ENCODE measurements at places on chromosomes 3 and 15.

- DNase-seq = no peak
Observed at GRCh38 chr3:71077070-71077469, 506.5 kb downstream of the FOXP1 start.

- DNase-seq = no peak
Observed at GRCh38 chr3:88057630-88058305, 1.0 kb downstream of the CGGBP1 start.

DNA sequence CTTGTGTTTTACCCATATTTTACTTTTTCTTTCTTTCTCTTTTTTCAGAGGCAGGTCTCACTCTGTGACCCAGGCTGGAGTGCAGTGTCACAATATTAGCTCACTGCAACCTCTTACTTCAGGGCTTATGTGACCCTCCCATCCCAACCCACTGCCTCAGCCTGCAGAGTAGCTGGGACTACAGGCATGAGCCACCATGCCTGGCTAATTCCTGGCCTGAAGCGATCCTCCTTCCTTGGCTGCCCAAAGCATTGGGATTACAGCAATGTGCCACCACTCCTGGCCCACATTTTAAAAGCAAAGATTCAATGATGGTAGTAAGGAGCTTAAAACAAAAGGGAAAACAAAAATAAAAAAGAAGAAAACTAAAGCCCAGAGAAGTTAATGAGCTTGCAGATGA lies 11.1 kb upstream of the CDV3 start:
- no peak for DNase-seq

- no peak for DNase-seq
Observed at GRCh38 chr15:67066041-67066958, 898 bp downstream of the SMAD3 start.

DNA sequence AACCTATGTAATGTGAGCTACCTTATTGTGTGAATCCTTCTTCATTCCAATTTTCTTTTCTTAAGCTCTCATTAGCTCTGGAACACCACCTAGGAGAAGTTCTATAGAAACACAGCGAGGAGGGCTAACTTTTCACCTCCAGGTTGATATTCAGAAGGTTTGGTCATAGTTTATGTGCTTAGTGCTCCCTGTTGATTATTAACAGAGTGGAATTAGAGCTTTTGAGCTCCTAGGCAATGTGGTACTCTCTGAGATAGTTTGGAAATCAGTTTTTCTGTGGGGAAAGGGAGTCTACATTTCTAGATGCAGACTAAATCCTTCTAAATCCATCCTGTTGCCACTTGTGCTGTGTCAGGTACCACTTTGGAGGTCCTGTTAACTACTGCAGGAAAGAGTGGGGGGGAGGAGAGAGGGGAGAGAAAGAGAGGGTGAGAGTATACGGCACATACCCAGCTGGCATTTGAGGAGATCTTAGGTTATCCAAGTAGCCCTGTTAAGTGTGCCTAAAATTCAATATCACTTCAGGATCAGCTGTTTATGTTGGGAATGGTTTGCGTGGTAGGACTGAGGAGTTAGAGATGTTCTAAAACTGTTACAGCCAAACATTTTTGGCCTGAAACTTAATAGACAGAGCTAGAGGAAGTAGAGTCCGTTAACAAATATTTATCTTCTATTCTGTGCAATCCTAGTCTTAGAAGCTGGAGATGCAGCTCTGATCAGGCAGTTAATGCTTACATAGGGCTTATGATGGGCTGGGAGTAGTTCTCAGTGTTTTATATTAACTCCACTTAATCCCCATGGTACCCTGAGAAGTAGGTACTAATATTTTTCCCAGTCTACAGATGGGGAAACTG lies 117.5 kb upstream of the PROK2 start:
- DNase-seq = no peak

- DNase-seq = no peak
Observed at GRCh38 chr3:38454178-38454883, 641 bp downstream of the ACVR2B start.

DNA sequence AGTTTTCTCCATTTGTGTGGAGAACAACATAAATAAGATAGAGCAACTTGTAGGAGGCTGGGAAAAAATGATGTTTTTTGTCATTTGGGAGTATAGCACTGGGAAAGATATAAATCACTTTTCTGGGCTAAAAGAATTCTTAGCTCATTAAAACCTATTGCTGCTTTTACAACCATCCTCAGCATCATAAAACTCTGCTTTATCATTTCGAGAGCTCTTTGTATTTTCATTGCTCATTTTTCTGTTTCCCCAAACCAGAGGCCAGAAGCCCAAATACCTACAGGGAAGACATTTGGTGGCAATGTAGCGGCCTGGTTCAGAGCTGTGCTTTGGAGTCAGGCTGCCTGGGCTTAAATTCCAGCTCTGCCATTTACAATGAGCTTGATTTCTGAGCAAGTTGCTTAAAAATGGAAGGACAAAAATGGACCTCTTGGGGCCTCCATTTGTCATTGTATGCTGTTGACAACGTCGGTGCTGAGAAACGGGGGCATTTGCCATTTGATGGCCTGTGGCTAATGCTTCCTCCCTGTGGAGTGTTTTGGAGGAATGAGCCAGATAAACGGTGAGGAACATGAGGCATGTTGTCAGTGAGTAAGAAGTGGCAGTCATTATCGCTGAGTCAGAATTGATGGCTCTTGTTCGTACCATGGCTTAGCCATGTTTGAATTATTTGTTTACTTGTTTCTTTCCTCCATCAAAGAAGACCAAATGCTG lies 260.0 kb downstream of the EBLN2 start:
- no peak for DNase-seq

- no peak for DNase-seq
Observed at GRCh38 chr15:85752491-85752961, 42.2 kb downstream of the KLHL25 start.

DNA sequence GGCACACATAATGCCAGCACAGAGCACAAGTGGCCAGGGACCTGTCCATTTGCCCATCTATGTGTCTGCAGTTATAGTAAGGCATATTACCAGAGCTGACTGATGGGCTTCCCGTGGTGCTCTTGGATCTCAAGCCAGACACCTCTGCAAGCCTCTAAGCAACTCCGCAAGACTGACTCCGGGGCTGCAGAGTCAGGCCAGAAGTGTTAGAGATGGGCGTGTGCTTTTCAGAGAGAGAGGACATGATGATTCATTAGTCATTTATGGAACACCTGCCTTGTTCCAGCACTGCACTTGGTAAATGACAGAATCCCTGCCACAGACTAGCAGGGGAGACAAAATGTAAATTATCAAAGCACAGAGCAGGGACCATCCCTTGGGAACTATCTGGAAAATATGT lies 559.0 kb downstream of the PDCD6IP start:
- no peak for DNase-seq

- no peak for DNase-seq
Observed at GRCh38 chr15:78408355-78408640, 29.7 kb upstream of the IREB2 start.

DNA sequence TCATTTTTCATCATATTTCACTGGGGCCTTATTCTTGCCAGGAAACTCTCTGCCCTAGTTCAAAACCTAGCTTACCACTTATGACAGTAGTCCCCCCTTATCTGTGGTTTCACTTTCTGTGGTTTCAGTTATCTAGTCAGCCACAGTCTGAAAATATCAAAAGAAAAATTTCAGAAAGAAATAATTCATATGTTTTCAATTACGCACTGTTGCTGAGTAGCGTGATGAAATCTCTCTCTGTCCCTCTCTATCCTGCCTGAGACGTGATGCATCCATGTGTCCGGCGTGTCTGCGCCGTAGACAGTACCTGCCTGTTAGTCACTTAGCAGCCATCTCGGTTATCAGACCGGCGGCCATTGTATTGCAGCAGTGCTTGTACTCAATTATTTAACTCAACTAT lies 369.9 kb upstream of the MCTP2 start:
- DNase-seq = no peak

GRCh38 chr3:110495201-110495927 lies 576.3 kb upstream of the NECTIN3 start:
- no peak for DNase-seq

DNA sequence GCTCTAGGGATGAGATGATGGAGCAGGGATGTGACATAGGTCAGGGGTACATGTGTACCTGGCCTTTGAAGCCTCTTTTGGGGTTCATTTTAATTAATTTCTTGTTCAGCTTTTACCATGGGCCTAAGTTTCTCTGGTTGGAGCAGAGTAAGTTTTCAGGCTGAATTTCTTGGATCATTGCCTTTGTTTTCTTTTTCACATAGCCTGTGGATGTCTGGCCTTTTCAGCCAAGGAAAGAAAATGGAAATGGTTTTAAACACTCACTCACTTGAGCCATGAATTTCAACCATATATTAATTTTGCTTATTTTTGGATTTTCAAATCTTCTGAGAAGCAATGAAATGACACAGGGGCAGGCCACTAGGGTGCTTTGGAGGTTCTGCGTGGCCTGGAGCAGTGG lies 30.2 kb downstream of the CACNA1D start:
- no peak for DNase-seq

GRCh38 chr3:60577601-60578000 lies 673.7 kb downstream of the FHIT start:
- no peak for DNase-seq

GRCh38 chr3:45572755-45573154 lies 21.8 kb upstream of the LIMD1 start:
- DNase-seq = no peak

DNA sequence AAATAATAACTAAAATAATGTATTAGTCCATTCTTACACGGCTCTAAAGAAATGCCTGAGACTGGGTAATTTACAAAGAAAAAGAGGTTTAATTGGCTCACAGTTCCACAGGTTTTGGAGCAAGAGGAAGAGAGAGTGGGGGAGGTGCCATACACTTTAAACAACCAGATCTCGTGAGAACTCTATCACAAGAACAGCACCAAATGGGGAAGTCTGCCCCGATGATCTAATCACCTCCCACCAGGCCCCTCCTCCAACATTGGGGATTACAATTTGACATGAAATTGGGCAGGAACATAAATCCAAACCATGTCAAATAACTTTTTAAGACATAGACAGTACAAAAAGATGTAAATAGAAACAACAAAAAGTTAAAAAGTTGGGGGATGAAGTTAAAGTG lies 63.2 kb downstream of the ILDR1 start:
- DNase-seq = no peak

DNA sequence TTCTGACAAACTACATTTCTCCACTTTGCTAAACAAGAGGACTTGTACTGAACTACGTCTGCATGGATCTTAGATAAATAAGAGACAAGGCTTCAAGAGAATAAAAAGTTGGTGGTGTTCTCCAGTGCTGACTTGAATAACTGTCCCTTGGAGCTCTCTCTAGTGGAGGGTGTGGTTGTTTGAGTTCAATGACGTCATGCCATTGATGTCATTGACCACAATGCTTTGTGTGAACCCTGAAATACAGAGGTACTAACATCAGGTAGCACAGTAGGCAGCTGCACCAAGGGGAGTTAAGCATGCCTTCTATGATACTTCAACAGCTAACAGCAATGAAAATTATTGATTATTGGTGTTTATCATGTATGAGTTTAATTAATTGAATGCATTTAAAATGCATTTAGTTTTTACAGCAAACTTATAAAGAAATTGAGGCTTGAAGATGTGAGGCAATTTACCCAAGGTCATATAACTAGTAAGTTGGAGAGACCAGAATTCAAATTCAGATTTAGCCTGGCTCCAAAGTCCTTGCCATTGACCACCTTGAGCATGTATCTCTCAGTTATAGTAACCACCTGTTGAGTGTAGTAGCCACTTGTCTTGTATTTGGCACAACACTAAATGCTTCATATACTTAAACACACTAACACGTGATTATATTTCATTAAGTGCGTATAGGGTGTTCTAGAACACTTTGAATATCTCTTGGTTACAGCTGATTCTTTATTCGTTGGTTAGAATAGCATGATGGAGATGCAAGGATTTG lies 126.0 kb upstream of the ANKRD28 start:
- no peak for DNase-seq

- no peak for DNase-seq
Observed at GRCh38 chr3:14853271-14853951, 34.6 kb downstream of the FGD5 start.

All from stimulated activated CD8-positive, alpha-beta memory T cell treated with anti-CD3 and anti-CD28 coated beads, Interleukin-15, amount 100 ng/mL, for 24 hours (primary cell).